CD4-positive, alpha-beta T cell treated with Interleukin-2 at 100 ng/mL for 4 hours (primary cell): ENCODE measurements at places on chromosomes 1 and 21.

DNA sequence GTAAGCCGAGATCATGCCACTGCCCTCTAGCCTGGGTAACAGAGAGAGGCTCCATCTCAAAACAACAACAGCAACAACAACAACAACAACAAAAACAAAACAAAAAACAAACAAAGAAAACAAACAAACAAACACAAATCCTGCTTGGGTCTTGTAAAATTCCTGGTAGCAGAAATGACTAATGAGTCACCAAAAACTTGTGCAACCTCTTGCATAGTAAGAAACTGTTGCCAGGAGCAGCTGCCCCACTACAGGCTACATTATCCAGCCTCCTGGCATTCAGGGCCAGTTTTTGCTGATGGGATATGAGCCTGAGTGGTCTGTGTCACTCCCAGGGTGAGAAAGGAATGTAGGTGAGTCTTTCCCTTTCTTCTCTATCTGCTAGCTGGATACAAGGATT, 245.4 kb downstream of the TNR start:
- no peak for DNase-seq

DNA sequence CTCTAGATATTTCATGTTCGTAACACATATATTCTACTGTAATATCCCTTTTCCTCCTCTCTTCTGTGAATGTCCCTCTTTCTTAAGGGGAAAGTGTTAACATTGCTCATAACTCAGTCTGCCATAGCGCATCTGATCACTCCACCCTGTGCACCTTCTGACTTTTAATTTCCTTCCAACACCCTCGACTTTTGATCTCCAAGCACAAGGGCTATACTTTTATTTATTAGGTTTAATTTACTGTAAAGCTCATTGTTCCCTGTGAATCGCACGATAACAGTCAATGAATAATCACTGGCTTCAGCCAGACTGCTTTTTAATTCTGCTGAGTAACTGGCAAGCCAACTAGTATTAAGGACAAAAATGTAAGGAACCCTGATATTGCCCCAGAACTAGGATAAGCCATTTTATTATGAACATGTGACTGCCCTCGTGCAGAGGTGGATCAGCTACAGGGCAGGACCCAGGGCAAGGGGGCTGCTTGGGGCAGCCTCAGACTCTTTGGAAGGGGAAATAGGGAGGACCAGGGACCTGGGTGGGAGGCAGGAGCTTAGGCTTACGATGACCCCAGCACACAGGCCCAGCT, 2.6 kb upstream of the ETS2 start:
- DNase-seq: no peak

DNA sequence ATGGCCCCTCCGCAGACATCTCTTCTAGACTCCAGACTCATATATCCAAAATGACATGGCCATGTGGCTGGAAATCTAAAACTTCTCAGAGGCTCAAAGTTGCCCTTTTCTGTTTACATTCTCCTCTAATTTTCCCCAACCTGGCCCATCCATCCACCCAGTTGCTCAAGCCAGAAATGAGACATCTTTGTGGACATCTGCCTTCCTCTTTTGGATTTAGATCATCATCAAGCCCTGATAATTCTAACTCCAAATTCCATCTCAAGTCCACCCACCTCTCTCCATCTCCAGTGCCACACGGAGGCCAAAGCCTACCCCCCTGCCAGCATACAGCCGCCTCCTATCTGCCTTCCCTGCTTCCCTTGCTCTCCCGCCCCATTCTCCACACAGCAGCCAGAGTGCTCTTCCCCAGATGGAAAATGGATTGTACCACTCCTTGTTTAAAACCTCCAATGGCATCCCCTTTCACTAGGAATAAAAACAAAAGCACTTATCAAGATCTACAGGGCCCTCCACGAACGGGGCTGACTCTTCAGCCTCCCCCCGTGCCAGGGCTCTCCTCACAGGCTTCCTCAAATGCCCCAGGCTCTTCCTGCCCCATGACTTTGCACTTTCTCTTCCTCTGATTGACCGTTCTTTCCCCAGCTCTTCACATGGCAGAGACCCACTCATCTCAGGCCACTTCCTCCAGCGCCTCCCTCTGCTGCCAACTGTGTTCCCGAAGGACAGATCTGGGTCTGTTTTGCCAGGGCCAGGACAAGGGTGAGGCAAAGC, 40.1 kb downstream of the SYT6 start:
- DNase-seq: no peak

GRCh38 chr1:14887764-14888350, 265.7 kb upstream of the TMEM51 start:
- no peak for DNase-seq

DNA sequence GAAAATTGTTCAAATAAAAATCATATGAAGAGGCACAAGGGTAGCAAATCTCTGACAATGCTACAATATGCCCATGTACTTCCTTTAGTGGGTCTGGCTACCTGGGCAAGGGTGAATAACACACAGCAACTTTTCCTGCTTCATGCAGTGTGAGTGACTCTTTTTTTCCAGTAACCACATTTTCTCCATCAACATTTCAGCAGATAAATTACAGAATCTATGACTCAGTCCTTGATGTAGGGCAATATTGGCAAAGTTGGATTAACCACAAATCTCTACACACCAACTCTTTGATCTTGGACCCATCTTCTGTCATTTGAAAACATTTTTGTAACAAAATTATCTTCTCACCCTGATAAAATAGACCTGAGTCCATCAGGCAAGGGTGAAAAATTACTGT, 31.7 kb downstream of the ERICH3 start:
- no peak for DNase-seq

DNA sequence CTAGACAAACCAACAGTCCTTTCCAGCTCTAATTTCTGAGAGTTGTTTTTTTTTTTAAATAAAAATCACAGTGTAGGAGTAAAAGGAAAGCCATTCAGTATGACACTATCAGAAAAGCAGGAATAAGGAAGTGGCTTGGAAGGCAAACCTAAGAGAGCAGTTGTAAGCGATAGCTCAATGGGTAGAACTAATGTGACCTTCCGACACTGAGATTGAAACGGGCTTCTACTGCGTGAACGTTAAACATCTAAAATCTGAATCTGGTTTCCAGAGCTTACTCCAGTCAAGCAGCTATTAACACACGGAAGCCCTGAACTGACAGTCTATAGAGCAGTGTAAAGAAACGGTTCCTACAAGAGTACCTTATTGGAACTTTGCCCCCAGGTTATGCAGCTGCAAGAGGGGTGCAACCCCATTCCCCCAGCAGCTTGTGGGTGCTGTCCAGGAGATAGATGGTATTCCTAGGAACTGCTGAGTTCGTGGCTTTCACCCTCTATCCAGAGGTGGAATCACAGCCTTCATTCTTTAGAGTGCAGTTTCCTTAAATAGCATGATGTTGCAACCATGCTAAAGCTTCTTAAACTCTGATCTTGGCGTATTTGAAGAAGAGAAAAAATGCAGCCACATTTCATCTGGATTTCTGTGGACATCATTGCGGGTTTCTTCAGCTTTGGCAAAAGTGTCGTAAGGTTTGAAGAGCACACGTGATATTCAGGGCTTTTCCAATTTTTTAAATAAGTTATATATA, 3.3 kb upstream of the IRF2BP2 start:
- DNase-seq: no peak

GRCh38 chr1:115325874-115326273, 12.2 kb downstream of the NGF start:
- DNase-seq: no peak

DNA sequence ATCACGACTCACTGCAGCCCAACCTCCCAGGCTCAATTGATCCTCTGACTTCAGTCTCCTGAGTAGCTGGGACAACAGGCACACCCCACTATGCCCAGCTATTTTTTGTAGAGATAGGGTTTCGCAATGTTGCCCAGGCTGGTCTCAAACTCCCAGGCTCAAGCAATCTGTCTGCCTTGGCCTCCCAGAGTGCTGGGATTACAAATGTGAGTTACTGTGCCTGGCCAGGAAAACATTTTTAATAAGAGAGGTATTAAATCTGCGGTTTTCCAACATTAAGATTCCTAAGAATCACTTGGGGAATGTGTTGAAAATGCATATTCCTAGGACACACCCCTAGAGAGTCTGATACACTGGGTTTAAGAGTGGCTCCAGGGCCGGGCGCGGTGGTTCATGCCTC, 8.7 kb downstream of the CSF1 start:
- no peak for DNase-seq

DNA sequence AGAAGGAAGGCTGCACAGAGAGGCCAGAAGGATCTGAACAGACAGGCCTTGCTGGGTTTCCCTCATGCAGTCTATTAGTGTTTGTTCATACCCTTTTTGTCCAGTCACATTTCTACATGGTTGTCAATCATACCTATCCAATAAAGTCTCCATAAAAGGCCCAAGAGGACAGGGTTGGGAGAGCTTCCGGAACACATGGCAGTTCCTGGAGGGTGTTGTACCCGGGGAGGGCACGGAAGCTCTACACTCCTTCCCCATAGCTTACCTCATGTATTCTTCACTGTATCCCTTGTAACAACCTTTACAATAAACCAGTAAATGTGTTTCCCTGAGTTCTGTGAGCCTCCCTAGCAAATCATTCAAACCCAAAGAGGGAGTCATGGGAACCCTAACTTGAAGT, 28.0 kb downstream of the MCOLN2 start:
- DNase-seq: no peak

DNA sequence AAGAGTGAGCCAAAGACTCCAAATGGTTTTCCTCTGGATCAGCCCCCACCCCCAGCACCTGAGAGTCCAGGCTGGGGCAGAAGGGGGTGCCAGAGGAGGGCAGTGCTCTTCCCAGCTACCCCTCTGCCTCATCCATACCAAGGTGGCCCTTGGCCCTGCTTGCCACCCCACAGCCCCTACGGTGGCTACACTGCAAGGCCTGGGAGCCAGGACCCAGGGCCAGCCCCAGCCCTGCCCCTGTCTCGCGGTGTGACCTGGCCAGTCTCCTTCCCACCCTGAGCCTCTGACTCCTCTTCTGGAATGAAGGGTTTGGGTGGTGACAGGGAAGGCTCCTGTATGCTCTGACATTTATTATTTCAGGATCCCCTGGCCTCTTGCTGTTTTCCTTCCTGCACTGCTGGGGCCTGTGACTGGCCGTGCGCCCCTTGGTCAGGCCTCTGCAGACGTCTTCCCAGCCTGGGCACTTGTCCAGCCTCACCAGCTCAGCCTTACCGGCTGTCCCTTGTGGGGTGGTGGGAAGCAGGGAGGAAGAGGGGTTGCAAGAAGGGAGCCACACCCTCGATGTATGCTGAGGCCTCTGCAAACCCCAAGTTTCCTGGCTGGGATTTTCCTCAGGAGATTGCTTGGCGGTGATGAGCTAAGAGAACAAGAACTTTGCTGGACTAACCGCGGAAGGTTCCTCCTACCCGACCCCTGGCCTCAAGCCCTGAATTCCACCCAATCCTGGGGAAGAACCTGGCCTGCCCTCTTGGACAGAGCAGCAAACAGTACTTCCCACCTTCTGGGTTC, 13.5 kb downstream of the ASAP3 start:
- DNase-seq: no peak

- DNase-seq: no peak
Measured at GRCh38 chr1:205543351-205544301, 39.2 kb downstream of the CDK18 start.

DNA sequence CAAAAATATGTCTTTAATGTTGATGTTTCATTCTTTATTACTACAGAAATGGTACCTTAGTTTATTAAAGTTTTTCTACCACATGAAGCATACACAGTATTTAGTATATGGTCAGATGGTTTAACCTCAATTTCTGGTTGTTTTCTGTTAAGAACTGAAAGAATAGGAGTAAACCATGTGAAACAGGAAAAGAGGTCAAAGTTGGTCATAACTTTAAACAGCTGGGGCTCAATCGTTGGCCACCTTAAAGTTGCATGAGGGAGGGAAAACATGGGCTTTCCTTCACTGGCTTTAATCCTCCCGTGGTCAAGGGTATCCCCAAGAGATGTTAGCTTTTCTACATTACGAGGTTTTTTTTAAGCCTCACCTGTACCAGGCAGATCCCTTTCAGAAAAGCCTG, 483.3 kb upstream of the ADAMTS5 start:
- DNase-seq: no peak

GRCh38 chr1:170808216-170808885, 127.0 kb upstream of the MROH9 start:
- DNase-seq: no peak

GRCh38 chr1:19336543-19336942, 24.4 kb downstream of the SLC66A1 start:
- DNase-seq: peak; percentile 10

DNA sequence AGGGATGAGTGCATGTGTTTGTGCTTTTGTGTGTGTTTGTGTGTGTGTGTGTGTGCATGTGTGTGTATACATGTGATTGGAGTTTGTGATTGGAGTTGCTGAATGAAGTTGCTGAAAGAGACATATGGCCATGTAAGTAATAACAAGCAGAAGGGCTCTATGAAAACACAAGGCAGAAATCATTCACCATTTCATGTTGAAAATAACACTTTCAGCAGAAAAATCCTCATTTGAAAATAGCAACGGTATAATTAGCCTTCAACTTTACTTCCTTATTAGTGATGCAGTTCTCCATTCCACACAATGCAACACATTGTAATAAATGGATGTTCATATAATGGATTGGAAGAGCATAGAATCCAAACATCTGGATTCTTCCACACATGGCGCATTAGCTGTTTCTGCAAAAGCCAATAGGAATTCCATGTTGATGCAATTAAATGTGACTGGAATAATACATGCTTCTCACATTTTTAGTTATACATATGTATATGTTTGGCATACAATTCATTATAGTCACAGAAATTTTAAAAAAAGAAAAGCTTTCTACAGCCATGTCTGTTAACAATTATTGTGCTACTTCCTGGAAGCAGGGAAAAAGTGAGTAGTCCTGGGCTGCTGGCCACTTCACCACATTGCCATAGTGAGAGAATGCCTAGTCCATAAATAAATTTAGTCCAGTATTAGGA, 538.0 kb downstream of the LTN1 start:
- DNase-seq: no peak

GRCh38 chr1:46186076-46186475, 9.8 kb upstream of the P3R3URF start:
- DNase-seq: no peak

DNA sequence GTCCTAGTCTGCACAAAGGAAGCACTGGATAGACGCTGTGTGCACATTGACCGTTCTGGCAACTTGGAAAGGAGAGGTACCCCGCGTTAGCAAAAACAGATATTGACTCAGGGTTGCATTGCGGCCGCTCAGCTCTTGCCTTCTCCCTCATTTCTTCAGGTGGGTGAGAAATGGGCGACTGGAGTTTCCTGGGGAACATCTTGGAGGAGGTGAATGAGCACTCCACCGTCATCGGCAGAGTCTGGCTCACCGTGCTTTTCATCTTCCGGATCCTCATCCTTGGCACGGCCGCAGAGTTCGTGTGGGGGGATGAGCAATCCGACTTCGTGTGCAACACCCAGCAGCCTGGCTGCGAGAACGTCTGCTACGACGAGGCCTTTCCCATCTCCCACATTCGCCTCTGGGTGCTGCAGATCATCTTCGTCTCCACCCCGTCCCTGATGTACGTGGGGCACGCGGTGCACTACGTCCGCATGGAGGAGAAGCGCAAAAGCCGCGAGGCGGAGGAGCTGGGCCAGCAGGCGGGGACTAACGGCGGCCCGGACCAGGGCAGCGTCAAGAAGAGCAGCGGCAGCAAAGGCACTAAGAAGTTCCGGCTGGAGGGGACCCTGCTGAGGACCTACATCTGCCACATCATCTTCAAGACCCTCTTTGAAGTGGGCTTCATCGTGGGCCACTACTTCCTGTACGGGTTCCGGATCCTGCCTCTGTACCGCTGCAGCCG, 5.4 kb downstream of the GJA8 start:
- DNase-seq: no peak

GRCh38 chr1:19128968-19129514, 81.0 kb downstream of the UBR4 start:
- no peak for DNase-seq
